Calu3 (cell line): ENCODE measurements at places on chromosomes 5 and 9. TPM values are rescaled to one million over a fixed set of nuclear protein-coding genes. Genes with fewer than 3 reads are reported as not detected.

The HEMGN gene
- total RNA-seq: not detected in 2 replicates

The EQTN gene
- total RNA-seq: not detected in 2 replicates

The SLC6A7 gene
- not detected in 2 replicates for total RNA-seq

The CCDC180 gene
- total RNA-seq: 3.0 and 6.3 TPM in 2 replicates

The TEK gene
- not detected in 2 replicates for total RNA-seq

The ACSL6 gene
- 0.24 and 0.86 TPM in 2 replicates for total RNA-seq

The PRKAA1 gene
- 117 and 118 TPM in 2 replicates for total RNA-seq

The PRLR gene
- 0.59 and 1.2 TPM in 2 replicates for total RNA-seq

The PCDHA3 gene
- 0.10 and 0.31 TPM in 2 replicates for total RNA-seq

The KIF4B gene
- not detected in 2 replicates for total RNA-seq

The PCDHGA2 gene
- not detected in 2 replicates for total RNA-seq

DNA sequence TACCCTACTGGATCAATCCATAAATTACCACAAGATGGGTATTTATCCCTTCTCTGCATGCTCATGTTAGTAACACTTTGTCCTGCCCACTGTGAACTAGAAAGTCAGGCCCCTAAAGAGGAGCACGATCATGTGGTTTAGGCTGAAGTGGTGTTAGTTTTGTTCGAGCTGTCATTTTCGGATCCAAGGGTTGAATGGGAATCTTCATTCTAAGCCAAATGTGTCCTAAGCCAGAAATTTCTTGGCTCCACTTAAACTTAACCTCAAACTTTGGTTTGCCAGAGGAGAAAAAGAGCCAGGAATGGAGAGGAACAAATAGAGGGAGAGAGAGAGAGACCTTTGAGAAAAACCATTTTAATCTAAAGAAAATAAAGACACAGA, 837.7 kb upstream of the ZNF608 start:
- H3K27ac ChIP-seq: no peak overlapping the region
- no peak overlapping the region for H3K4me3 ChIP-seq

GRCh38 chr9:70811638-70812037, 309.8 kb downstream of the TRPM3 start:
- peaks cover 25% of the 10 kb centered on the region for H3K27me3 ChIP-seq
- H3K27ac ChIP-seq: no peak overlapping the region
- no peak overlapping the region for H3K4me3 ChIP-seq
- H3K36me3 ChIP-seq: no peaks in the 10 kb centered on the region

DNA sequence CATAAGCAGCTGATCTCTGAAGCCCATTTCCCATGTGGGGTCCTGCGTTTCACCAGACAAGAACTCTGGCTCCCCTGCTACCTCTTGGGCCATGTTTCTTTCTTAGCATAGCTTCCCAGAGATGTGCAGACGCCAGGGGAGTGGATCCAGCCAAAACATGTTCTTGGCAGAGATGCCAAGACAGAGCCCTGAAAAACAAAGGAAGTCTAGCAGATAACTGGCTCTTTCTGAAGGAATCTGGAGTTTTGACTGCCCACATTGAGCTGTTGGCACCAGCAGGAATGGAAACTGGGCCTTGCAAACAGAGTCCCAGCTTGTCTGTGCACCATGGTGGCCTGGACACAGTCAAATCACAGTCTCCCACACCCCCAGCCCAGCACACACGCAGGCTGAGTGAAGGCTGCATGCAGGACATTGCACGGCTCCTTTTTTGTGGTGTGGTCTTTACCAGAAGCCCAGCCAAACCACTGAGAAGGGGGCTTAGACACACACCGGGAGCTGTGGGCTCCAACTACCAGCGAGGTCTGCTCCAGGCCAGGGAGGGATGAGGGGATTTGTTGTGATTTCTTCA, 114.7 kb downstream of the SNX18 start:
- no peaks in the 10 kb centered on the region for H3K27me3 ChIP-seq
- no peak overlapping the region for H3K4me3 ChIP-seq
- no peaks in the 10 kb centered on the region for H3K36me3 ChIP-seq
- H3K4me1 ChIP-seq: peaks cover 11% of the 10 kb centered on the region

- no peak overlapping the region for H3K4me3 ChIP-seq
- no peak for DNase-seq
- H3K36me3 ChIP-seq: no peaks in the 10 kb centered on the region
- H3K4me1 ChIP-seq: peaks cover 15% of the 10 kb centered on the region
Measured at GRCh38 chr5:139243425-139243970, 45.3 kb upstream of the SIL1 start.

DNA sequence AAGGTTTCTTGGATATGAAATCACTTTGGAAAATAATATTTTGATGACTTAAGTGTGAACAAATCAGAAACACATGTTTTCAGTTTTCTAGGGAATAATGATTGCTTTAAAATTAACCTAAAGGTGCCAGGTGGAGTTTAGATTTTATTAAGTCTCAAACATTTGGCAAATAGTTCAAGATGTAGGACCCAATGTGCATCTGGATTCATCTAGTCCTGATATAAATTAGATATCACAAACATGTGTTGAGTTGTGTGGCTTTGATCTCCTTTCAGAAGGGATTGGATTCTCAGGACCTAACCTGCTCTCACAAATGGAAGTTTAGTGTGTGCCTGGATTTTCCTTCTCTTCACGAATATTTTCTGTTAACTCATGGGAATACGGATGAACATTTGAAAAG, 291.4 kb upstream of the ISL1 start:
- DNase-seq: no peak
- no peaks in the 10 kb centered on the region for H3K4me1 ChIP-seq
- H3K4me3 ChIP-seq: no peak overlapping the region
- no peaks in the 10 kb centered on the region for H3K36me3 ChIP-seq
- H3K27ac ChIP-seq: no peak overlapping the region

- no peak overlapping the region for H3K27ac ChIP-seq
- no peaks in the 10 kb centered on the region for H3K4me1 ChIP-seq
- H3K27me3 ChIP-seq: peaks cover 83% of the 10 kb centered on the region
Measured at GRCh38 chr5:80037366-80037765, 2.2 kb downstream of the THBS4 start.

DNA sequence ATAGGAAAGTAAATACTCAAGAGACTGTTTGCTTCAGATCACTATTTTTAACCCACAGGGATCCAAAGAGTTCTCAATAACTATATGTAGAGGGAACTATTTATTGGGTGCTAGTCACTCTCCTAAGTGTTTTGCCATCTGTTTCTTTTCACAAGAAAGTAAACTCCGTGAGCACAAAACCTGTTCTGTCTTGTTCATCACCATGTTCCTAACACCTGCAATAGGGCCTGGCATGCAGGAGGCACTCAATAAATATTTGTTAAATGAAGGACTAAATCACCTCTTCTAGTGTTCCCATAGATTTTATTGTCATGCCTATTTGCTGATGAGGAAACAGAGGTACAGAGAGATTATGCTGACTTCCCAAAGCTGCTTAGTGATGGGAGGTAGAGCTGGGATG, 118.2 kb downstream of the VCAN start:
- no peak overlapping the region for H3K27ac ChIP-seq
- H3K27me3 ChIP-seq: no peaks in the 10 kb centered on the region
- H3K36me3 ChIP-seq: no peaks in the 10 kb centered on the region
- H3K4me1 ChIP-seq: peaks cover 10% of the 10 kb centered on the region

DNA sequence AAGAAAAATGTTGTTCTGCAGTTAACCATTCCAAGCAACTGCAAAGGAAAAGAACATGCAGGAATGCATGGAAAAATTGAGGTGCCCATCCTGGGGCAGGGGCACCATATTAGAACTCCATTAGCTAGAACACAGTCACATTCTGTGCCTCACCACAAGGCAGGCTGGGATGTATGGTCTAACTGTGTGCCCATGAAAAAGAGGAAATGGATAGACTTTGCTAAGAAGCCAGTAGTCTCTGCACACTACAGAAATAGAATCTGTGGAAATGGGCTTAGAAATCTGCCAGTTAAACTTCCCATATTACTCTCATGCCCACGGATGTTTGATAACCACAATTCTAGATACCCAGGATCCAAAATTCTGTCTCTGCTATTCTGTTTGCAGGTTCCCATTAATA, 423.8 kb upstream of the SMARCA2 start:
- H3K27ac ChIP-seq: no peak overlapping the region
- no peaks in the 10 kb centered on the region for H3K36me3 ChIP-seq
- no peak overlapping the region for H3K4me3 ChIP-seq
- DNase-seq: no peak
- H3K27me3 ChIP-seq: no peaks in the 10 kb centered on the region

DNA sequence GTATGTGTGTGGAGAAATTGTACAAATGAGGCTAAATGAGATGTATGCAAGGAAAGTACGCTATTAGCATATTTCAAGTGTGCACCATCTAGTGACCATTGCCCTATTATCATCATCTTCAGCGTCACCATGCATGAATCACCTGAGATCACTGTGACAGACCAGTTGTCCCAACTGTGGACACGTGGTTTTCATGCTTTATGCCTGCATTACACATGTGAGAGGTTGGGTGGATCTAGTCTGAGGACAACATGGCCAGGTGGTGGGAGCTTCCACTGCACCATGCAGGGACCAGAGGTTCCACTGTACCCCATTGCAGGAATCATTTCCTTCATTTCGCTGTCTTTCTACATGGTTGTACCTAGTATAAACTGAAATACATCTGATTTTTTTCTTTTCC, 329.8 kb downstream of the SLIT3 start:
- H3K27ac ChIP-seq: no peak overlapping the region
- no peak for DNase-seq
- no peaks in the 10 kb centered on the region for H3K36me3 ChIP-seq
- H3K4me3 ChIP-seq: no peak overlapping the region

GRCh38 chr9:5764130-5764868, 68.6 kb downstream of the ERMP1 start:
- H3K36me3 ChIP-seq: peaks cover 6% of the 10 kb centered on the region
- H3K4me3 ChIP-seq: no peak overlapping the region
- DNase-seq: no peak
- H3K27ac ChIP-seq: no peak overlapping the region
- no peaks in the 10 kb centered on the region for H3K4me1 ChIP-seq

DNA sequence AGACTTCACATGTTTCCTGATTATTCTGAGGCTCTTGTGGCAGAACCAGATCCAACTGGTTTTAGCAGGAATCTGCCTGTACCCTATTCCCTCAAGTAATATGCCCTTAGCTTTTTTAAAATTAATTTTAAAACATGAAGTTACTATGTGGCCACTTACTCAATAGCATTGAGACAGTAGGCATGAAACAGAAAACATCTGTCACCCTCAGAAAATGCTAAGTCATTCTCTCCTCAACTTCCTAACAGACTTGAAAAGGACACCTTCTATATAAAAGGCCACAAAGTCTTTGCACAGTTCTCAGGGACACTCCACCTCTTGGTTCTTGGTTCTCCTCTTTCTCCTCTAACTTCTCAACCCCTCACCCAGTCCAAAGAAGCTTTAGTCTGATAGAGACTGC, 277.8 kb downstream of the RAB3C start:
- H3K27me3 ChIP-seq: peaks cover 14% of the 10 kb centered on the region
- no peak overlapping the region for H3K4me3 ChIP-seq
- no peak for DNase-seq
- H3K4me1 ChIP-seq: no peaks in the 10 kb centered on the region
- H3K36me3 ChIP-seq: no peaks in the 10 kb centered on the region

GRCh38 chr5:93924628-93925027, 183.2 kb upstream of the POU5F2 start:
- no peaks in the 10 kb centered on the region for H3K4me1 ChIP-seq
- no peaks in the 10 kb centered on the region for H3K27me3 ChIP-seq
- H3K36me3 ChIP-seq: no peaks in the 10 kb centered on the region
- H3K4me3 ChIP-seq: no peak overlapping the region
- no peak overlapping the region for H3K27ac ChIP-seq
- DNase-seq: no peak

DNA sequence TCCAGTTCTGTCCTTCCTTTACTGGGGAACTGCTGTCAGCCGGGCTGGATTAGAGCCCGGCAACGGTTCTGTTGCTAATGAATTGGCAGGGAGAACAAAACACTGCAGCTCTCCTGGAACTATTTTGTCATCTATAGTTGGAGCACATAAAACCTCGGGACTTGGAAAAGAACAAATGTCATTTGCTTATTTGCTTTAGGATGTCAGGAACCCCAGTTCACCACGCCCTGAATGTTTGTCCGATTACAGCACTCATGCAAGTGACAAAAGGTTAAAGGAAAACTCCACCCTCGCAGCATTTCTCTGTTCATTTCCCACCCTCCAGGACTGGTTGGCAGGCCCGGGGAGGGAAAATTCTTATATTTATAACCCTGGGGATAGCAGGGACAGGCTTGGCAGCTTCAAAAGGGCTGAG, 66.4 kb upstream of the PLPP1 start:
- H3K27me3 ChIP-seq: no peaks in the 10 kb centered on the region
- peaks cover 63% of the 10 kb centered on the region for H3K4me1 ChIP-seq
- DNase-seq: peak; percentile 47
- H3K27ac ChIP-seq: peak overlapping the region; percentile 78

GRCh38 chr9:119322184-119322583, 47.1 kb downstream of the BRINP1 start:
- no peaks in the 10 kb centered on the region for H3K27me3 ChIP-seq
- DNase-seq: no peak
- H3K36me3 ChIP-seq: no peaks in the 10 kb centered on the region
- H3K4me1 ChIP-seq: no peaks in the 10 kb centered on the region

DNA sequence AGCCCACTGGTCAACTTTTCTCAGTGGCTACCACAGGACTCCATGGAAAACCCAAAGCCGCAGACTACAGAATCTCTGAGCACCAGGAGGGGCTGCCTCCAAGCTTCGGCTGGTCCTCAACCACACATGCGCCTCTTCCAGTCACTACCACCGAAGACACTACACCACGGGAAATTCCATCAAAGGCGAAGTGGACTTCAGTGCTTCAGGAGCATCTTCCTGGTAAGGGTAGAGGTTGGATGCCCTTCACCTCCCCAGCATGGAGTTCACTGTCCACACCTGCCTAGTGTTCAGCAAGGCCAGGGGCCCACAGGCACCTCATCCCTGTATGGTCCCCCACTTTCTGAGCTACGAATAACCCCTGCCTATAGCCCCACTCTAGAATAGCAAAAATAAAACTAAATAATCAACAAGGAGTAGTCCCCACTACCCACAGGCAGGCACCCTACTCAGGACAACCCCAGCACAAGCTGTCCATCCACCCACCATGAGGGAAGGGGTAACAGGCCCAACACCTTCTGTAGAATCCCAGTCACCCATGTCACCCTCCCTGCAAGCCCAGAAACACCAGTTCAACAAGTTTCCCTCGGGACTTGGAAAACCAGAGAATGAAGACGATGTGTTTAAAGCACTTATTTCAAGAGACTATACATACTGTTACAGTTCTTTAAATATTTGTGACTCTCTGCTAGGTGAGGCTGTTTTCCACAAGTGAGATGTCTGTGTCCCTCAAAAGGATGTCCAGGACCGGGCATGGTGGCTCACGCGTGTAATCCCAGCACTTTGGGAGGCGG, 2.6 kb downstream of the VDAC1 start:
- H3K4me3 ChIP-seq: peak overlapping the region; percentile 93
- no peak for DNase-seq
- H3K27ac ChIP-seq: peak overlapping the region; percentile 18
- H3K4me1 ChIP-seq: peaks cover 63% of the 10 kb centered on the region
- peaks cover 58% of the 10 kb centered on the region for H3K36me3 ChIP-seq

- no peak overlapping the region for H3K27ac ChIP-seq
- no peaks in the 10 kb centered on the region for H3K27me3 ChIP-seq
- H3K36me3 ChIP-seq: no peaks in the 10 kb centered on the region
- no peak for DNase-seq
- no peaks in the 10 kb centered on the region for H3K4me1 ChIP-seq
- no peak overlapping the region for H3K4me3 ChIP-seq
Measured at GRCh38 chr5:108054349-108054748, 327.5 kb downstream of the FBXL17 start.

GRCh38 chr9:116689486-116690032, 2.5 kb downstream of the TRIM32 start:
- H3K4me1 ChIP-seq: peaks cover 12% of the 10 kb centered on the region
- H3K4me3 ChIP-seq: no peak overlapping the region
